ENCODE measurements at places on chromosomes 4 and X.

- no peak for DNase-seq
Observed at GRCh38 chrX:46961097-46961496, 48.9 kb downstream of the JADE3 start.

DNA sequence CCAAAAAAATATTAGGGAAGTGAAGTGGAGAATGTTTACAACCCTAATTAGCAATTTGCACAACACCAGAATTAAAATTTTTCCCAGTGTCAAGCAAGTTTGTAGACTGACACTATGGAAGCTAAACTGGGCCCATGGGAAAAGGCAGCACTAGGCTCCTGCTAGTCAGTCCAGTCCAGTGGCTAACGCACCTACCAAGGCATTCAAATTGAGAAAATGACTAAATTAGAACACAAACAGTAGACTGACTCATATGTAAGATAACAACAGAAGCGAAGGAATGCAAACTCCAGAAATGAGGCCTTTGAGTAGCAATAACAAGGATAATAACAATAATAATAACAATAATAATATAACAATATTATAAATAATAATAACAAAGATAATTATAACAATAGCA lies 90.7 kb downstream of the GRIA3 start:
- no peak for DNase-seq

DNA sequence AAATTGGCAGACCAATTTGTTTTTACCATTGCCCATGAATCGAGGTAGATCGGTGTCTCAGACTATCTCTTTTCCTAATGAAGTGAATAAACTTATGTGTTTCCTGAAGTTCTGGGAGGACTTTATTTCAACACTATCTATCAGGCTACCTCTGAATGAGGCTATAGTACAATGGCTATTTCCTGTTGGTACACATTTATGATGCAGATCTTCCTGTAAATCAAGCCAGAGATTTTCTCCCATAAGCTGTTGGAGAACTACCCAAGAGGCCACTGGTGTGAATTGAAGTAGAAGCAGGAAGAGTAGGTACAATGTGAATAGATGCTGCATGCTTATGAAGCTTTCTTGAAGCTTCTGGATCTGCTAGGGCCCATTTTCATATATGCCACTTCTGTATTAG lies 16.0 kb downstream of the TXK start:
- DNase-seq = no peak

DNA sequence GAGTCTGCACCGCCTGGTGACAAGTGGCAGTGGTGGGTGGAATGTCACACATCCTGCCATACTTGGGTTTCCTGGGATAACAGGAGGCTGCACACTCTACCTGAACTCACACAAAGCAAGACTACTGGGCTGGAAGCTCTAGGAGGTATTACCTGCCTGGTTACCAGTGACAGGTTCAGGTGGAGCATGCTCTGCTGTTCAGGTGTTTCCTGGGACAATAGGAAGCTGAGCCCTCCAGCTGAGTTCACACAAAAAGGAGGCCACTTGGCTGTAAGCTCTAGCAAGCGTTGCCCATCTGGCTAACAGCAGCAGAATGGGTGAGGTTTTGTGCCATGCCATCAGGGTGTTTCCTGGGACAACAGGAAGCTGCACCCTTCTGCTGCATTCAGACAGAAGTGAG lies 17.4 kb upstream of the UGT2B7 start:
- DNase-seq = no peak

DNA sequence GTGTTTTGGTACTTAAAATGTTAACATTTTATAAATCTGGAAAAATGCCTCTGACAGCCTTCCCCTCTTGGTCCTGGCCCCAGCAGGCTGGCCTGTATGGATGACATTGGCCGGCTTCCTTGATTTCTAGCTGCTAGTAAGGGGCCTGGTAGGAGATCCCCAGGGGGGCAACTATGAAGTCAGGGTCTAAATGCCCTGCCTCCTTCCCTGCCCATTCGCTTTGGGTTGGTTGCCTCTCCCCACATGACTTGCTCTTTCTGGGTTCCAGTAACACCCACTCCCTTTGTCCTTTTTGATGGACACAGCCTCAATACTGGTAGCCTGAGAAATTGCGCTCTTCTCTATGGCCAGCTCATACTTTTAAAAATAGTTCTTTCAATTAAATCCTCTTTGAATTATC lies 78.0 kb upstream of the MAD2L1 start:
- DNase-seq = no peak

- no peak for DNase-seq
Observed at GRCh38 chr4:136818811-136819330, 713.4 kb downstream of the PCDH18 start.

DNA sequence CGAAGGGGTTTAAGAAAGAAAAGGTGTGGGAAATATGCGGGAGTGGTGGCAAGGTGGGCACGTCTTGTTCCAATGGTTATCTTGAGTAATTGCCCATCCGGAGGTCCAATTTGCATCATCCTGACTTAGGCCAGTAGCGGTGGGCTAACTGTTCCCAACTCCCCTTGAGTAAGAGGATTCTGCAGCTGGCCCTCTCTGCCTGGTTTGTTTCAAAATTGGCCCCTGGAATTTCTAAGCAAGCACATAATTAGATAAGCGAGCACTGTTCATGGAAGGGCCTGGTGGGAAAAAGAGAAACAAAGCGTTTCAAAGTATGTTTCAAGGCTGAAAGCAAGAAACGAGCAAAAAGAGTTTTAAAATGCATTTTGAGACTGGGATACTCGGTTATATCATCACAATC lies 198.2 kb downstream of the CEP135 start:
- no peak for DNase-seq

DNA sequence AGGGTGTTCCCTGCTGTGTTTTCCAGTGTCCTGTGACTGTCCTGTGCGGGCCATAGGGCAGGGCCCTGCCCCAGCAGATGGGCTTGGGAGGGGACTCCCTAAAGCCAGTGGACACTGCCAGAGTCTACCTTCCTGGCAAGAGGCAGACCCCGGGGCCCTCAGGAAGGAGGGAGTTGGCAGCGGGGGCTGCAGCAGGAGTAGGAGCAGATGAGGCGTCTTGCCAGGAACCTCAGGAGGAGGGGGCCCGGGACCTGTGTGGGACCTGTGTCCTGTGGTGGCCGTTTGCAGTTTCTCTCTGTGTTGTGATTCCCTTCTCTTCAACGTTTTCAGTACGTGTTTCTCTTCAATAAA lies 3.8 kb downstream of the PNMA3 start:
- no peak for DNase-seq

GRCh38 chr4:104022831-104023230 lies 303.0 kb upstream of the TACR3 start:
- DNase-seq = no peak

GRCh38 chr4:67160394-67160793 lies 384.9 kb downstream of the CENPC start:
- no peak for DNase-seq

- DNase-seq = no peak
Observed at GRCh38 chrX:132665676-132666075, 176.8 kb upstream of the MBNL3 start.

- DNase-seq = no peak
Observed at GRCh38 chr4:10129196-10130177, 12.9 kb upstream of the WDR1 start.

- DNase-seq = no peak
Observed at GRCh38 chr4:39823191-39823590, 125.3 kb downstream of the UBE2K start.

- no peak for DNase-seq
Observed at GRCh38 chr4:131159261-131159660, 1989.8 kb upstream of the PCDH10 start.

- DNase-seq = no peak
Observed at GRCh38 chrX:107272431-107272921, 66.1 kb downstream of the DNAAF6 start.

GRCh38 chr4:37476691-37477090 lies 209.5 kb downstream of the RELL1 start:
- DNase-seq = no peak

- no peak for DNase-seq
Observed at GRCh38 chr4:15340902-15341732, 86.7 kb upstream of the C1QTNF7 start.
